Chondrocyte (in vitro differentiated cells): ENCODE measurements at places on chromosomes 11 and 22.

GRCh38 chr11:2139123-2139521 lies at the start of gene IGF2:
IGF2 (minus strand) TSS chr11:2139389; CDS start chr11:2135523, 3,866 bp downstream.
- no peak for DNase-seq

DNA sequence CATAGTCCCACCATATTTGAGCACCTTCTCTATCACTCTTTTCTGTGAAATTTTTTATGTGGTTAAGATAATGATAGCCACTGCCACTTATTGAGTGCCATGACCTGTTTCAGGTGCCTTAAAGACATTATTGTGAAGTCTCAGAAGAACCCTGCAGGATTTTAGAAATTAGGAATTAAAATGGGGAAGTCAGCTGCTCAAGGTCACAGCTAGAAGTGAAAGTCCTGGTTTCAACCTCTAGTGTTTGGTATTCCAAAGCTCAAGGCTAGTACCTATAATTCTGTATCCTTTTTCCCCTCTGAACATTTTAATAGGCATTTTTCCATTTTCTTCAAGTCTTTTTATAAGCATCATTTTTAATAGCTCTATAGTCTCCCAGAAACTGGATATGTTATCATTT lies 9.0 kb upstream of the RRM1 start:
- no peak for DNase-seq

DNA sequence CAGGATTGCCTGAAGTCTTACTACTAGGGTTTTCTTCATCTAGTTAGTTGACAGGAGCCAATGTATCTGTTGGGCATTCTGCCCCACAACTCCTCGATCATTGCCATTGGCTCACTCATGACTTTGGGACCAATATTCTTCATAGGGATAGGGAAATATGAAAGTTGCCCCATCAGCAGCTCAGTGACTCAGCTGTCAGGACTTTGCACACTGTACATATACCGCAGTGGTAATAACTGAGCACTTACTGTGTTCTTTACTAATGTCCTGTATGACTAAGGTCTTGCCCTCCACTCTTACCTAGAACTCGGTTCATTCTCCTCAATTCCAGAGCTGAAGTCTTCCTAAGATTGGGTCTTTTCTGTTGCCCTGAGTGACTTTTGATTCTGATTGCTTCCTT lies 46.8 kb upstream of the PGR start:
- no peak for DNase-seq

DNA sequence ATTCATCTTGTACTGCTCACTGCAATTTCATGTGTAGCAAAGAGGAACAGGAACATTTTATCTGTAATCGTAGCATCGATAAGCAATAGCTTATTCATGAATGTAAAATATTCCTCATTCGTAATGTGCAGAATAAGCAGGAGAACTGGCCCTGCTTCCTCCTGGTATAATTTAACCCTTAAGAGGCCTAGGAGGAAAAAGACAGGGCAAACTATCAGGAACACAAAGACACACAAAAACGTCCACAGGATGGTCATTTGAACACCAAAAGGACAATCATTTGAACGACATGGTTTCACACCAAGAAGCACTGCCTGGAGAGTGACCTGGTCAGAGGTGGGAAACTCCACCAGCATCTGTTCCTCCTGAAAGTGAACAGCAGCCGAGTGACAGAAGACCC lies 63.9 kb downstream of the AHNAK start:
- no peak for DNase-seq

DNA sequence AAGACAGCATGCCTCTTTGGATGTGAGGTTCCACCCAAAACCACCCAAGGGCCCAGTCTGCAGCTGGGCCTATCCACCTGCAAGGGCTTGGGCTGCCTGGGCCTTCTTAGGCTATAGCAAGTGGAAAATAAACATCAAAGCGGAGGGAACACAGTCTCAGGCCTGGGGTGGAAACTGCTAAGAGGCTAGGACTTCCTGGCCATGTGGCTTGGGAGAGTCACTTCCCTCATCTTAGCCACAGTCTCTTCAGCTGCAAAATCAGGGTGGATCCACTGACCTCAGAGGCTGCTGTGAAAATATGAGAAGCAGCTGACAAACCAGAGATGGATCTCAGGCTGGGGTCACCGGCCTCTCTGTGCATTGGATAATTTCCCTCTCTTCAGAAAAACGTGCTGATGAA lies 30.6 kb upstream of the TFIP11 start:
- DNase-seq = no peak

DNA sequence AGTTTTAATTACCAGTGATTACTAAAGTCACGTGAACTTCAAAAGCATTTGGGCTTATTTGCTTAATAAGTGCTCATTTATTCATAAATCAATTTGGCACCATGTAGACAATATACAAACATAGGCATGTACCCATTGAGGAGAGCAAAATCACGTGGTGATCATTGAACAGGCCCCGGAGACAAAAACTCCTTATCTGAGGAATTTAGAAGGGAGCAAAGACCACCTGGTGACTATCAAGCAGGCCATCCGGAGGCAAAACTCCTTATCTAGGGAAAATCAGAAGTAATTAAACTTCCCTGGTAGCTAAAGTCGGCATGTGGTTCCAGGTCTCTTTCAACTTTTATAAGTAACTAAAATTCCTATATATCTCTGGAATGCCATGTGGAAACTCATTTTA lies 5.7 kb upstream of the BTBD10 start:
- no peak for DNase-seq

- no peak for DNase-seq
These were observed 83.7 kb downstream of the TRAF6 start for GRCh38 chr11:36426226-36426848.

- no peak for DNase-seq
These were observed 7.5 kb downstream of the CRYBB1 start for GRCh38 chr22:26610072-26610958.

- DNase-seq = no peak
These were observed 18.6 kb downstream of the TBC1D10A start for GRCh38 chr22:30308093-30308492.

- DNase-seq = peak; percentile 90
These were observed 6.1 kb upstream of the SIGIRR start for GRCh38 chr11:420911-421321.

- no peak for DNase-seq
These were observed 3.9 kb upstream of the DNAJB13 start for GRCh38 chr11:73946798-73947458.

DNA sequence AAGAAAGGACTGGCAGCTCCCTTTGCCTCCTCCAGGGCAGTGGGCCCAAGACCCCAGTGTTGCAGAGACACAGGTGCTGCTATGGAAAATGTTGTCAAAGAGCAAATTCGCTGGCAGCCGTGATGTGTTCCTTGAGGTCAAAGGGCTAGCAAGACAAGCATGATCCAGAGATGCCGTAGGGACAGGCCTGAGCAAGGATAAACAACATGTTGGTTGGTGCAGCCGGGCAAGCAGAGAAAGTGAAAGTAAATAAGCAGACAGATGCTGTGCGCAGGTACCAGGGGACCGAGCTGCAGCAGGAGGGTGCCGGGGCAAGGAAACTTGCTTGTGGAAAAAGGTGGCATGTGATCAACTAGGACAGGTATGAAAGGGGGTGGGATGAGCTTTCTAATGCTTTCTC lies 125.5 kb upstream of the NECTIN1 start:
- DNase-seq = no peak

DNA sequence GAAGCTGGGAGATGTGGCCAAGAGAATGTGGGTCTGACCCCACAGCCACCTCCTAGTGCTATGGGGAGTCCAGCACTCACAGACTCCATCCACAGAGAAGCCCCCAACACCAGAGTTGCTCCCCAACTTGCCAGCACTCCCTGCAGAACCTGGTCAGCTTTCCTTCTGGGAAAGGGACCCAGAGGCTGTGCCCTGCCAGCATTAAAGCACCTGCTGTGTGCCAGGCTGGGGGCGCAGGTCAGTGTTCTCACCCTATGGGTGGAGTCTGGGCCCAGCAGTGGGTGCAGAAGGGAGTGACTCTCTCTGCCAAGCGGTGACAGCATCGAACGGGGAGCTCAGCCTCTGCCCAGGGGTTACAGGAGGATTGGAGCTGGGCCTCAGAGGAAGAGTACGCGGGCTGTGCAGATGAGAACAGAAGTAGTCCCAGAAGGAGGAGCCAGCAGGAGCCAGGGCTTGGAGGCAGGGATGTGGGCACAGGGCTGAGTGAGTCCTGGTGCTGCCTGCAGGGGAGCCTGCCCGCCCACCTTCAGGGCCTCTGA lies 114.4 kb downstream of the MPPED1 start:
- no peak for DNase-seq

DNA sequence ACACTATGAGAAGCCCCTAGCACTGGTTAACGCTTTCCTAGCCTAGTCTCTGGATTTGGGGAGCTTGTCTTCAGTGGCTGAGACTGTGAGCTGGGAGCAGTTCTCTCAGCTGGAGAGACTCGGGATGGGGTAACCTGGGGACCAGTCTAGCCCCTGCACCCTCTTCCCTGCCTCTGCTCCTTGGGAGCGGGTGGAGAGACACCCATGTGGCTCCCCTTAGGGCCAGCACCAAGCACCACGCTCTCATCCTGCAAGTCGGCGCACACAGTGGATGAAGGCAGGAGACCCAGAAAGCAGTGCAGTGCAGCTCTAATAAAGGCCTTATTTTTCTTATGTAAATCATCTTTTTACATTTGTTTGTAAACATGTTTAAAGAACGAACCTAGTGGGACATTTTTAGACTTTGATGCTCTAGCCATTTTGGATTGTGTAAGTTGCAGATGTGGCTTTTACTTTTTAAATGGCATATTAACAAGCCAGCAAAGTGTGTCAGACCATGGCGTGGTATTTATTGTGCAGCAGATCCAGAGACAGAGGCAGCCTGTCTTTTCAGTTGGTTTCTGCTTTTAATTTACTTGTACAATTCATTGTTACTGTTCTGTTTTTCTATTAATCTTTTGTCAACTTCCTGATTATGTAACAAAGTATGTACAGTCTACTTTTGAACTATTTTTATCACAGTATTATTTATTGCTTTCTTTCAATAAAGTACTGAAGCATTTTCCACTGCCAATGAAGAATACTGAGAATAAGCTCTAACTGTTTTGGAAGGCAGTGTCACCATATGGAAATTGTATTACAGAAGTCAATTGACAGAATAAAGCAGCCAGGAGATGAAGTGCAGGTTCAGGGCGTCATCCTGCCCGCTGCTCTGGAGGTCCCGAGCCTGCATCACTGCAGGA lies 14.4 kb upstream of the CTTN start:
- peak; percentile 41 for DNase-seq

- no peak for DNase-seq
These were observed 168.8 kb upstream of the ISX start for GRCh38 chr22:34897126-34897525.

DNA sequence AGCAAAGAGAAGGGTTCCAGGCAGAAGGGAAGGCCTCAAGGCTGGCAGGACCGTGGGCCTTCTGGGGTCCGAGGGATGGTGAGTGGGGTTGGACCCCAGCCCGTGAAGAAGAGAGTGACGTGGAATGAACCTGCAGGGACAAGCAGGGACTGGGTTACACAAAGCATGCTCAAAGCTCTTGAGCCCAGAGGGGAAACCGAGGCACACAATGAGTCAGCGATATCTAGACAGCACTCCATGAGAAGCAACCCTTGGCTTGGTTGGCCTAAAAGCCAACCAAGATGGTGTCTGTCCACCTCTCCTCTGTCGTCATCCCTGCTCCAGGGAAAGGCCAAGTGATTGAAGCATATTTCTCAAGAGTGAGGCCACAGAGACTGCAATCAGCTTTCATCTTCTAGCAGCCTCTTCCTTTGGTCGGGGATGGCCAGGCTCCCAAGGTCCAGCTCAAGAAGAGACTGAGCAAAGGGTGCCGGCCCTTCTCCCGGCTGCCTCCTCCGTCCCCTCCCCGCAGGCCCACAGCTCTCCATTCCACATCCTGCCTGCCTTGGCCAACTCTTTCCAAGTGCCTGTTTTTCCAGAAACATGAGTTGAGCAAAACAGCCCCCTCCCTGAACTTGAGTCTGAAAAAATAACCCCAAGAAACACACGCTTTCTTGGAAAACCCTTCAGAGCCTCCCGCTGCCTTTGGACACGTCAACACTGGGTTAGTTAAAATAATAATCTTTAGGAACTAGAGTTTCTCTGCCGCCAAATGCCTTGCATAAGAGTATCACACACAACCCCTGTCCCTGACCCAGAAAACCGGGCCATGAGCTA lies 556.6 kb downstream of the MIAT start:
- DNase-seq = no peak

DNA sequence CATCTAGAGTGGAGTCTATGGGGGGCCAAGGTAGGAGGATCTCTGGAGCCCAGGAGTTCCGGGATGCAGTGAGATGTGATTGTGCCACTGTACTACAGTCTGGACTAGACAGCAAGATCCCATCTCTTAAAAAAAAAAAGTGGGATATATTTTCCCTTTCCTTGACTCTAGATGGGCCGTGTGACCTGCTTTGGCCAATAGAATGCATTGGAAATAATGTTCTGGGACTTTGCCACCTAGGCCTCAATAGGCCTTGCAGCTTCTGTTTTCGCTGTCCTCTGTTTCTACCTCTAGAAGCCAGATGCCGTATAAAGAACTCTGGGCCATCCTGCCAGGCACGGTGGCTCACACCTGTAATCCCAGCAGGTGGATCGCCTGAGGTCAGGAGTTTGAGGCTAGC lies 3.6 kb downstream of the C11orf86 start:
- no peak for DNase-seq

GRCh38 chr11:64458997-64459396 lies 100.0 kb downstream of the RPS6KA4 start:
- DNase-seq = no peak

DNA sequence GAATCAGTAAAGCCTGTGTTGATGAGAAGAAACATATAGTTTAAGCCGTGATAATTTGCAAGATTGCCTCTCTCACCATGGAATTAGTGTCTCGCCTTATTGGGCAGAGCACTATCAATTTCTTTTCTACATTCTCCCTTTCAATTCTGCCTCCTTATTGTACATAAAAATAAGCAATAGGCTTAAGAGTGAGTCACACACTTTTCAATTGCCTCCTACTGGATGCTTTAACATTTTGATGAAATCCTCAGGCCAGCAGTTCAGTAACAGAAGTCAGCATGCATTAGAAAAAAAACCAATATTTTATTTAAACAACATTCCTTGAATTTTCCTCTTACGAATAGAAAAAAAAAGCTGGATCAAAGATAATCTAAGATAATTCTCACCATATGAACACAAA lies 33.8 kb upstream of the VWA5A start:
- no peak for DNase-seq

GRCh38 chr11:13015753-13016152 lies 6.6 kb downstream of the RASSF10 start:
- no peak for DNase-seq
